ENCODE measurements at places on chromosomes 12 and 14.
A peak's percentile ranks its signal among the peaks of the same experiment; 100 is the strongest.

DNA sequence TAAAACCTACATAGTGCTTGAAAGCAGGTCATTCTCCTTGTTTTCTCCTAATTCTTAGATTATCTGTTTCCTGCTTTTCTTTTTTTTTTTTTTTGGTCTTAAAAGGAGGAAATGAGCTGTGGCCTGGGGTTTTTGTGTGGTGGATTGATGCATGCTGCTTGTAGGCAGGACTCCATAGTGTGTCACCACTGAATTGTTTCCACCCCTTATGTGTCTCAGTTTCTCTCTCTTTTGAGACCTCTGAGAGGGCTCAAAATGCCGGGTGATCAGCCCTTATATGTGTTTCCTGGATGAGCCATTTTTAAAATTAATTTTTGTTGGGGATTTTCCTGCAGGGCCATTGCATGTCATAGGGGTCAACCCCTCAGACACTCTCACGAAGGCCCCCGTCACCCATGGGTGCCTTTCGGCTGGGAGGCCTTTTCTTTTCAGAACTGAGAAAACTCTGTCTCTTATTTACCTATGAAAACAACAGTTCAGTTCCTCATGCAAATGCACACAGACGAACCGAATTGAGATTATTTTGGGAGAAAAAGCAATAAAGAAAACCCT lies 32.0 kb upstream of the LRRK2 start:
- DNase-seq = peak; percentile 41

DNA sequence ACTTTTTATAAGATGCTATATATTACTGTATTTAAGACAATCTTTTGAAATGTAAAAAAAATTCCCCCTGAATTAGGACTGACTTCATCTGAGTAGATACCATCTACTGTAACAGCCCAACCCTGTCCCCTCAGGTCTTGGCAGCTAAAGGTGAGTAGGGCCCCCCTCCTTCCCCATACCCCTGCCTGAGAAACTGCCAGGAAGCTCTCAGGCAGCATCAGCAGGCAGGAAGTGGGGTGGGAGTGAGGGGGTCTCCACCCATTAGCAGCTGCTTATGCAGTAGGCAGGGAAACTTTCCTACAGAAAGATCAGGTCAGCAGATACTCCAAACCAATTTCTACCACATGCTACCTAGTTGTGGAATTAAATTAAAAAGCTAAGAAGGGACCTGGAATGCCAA lies 62.5 kb downstream of the PAX9 start:
- DNase-seq = no peak

GRCh38 chr14:51394804-51395203 lies 154.8 kb downstream of the TMX1 start:
- no peak for DNase-seq

DNA sequence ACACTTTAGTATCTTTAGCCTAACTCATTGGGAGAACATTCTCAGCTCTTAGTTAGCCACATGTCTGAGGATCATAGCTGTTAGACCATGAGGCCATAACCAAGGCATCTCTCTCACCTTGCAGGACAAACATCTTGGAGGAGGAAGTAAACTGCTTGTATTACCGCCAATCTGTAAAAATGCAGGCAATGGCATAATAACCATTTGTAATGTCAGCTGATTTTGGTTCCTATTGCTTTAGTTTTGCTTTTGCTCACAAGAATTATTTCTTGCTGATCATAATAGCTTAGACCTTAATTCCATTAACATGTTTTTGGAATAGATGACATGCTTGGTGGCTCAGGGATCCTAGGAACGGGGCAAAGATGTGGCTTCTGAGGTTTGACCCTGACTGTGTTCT lies 16.4 kb upstream of the GSG1 start:
- DNase-seq = no peak

DNA sequence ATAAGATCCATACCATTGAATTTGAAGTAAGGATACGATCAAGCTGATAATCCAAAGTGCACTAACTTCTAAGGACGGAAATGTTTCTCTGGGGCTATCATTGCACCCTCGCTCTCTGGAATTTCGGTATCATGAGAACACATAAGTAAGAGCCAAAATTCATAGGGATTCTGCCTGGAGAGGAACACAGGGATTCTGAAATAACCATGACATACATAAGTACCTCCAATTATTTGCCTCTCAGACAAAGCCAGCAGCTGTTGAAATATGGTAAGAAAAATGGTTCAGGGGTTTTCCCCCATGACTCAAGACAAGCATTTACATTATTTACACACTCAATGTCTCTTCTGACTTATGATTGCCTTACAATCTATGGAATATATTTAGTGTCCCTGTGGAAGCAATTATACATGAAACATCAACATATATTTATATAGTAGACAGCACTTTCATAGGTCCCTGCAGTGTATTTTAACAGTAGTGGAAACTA lies 1123.6 kb upstream of the SEL1L start:
- DNase-seq = no peak
